Spleen (tissue), 13 donors: ENCODE measurements at places on chromosomes 16 and 17.

- no peak for DNase-seq
These were observed 160.1 kb upstream of the IRX3 start for GRCh38 chr16:54446639-54447038.

DNA sequence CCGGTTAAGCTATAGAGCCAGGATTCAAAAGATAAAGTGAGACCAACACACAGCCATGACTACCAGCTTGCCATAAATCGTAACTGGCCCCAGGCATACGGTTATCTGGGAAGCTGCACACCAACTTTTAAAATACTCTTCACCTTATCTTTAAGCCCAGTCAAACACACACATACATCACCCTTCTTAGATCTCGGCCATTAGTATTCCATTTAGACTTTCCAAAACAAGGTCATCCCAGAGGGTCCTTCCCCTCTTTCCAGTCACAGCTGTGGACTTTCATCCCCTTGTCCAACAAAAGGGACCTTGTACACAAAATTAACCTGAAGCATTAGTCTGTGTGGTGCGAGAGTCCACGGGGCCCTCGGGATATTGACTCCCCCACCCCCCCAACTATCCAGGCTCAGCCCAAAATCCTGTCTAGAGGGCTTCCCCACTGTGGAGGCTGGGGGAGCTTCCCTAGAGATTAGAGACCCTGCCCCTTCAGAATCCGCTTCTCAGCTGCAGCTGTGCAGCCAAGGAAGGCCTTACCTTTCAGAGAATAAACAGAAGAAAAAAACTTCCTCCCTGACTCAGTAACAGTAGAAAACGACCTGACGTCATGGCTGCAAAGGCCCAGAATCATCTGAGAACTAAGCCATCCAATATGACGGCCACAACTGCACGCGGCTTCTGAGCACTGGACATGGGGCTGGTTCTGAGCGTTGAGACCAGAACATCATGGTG lies 9.9 kb downstream of the ZFHX3 start:
- no peak for DNase-seq

DNA sequence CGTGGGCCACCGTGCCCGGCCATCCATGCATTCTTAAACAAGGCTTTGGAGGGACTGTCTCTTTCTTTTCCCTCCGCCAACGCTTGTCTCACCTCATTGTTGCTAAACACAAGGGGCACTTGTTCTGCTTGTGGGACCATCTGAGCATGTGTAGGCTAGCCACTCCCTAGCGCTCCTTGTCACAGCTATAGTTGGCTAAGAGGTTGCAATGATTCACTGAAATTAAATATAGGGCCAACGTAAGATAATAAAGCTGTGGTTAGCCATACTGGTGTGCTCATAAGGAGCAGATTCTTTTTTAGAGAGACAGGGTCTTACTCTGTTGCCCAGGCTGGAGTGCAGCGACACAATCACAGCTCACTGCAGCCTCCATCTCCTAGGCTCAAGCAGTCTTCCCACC lies 41.2 kb downstream of the KIAA0513 start:
- DNase-seq: no peak

GRCh38 chr16:79283578-79283977 lies 317.0 kb downstream of the MAF start:
- no peak for DNase-seq

DNA sequence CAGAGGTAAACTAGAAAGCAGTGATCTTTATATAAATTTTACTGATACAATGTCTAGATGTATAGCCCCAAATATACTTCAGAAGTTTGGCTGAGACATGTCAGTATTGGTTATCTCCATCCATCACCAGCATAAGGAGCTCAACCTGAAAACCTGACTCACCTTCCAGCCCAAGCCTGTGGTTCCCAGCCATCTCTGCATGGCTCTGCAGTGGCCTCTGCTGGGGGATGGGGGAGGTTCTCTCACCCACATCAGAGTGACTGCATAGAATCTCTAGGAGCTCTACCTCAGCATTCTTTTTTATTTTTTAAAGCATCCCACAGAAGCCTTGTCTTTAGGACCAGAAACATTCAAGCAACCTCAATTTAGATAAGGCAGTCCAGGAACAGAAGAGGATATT lies 27.3 kb downstream of the USP7 start:
- peak; percentile 83 for DNase-seq

- no peak for DNase-seq
These were observed 17.5 kb downstream of the SLFN12L start for GRCh38 chr17:35519906-35520442.

- DNase-seq: no peak
These were observed 11.5 kb upstream of the ATP6V0C start for GRCh38 chr16:2501946-2502895.

DNA sequence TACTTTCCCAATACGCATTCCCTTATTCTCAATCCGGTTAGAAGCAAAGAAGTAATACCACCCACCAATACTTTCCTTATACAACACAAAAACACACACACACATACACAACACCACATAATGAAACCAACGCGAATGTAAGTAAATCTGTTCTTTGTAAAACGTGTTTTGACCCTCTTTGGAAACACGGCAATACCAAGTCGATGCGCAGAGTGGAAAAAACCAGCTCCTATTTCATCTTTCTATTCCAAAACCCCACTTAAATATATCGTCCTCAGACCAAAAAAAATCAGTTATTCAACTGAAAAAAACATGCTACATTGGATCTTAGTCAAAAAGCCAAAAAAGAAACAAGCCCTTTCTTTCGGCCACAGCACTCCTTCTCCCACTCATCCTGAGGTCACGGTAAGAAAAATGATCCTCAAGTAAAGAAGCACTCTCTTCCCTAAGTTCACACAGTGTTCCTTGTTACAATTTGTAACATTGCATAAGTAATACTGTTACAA lies 31.0 kb upstream of the ARL4D start:
- DNase-seq: no peak

- DNase-seq: no peak
These were observed 18.0 kb upstream of the ENDOV start for GRCh38 chr17:80397034-80397387.

DNA sequence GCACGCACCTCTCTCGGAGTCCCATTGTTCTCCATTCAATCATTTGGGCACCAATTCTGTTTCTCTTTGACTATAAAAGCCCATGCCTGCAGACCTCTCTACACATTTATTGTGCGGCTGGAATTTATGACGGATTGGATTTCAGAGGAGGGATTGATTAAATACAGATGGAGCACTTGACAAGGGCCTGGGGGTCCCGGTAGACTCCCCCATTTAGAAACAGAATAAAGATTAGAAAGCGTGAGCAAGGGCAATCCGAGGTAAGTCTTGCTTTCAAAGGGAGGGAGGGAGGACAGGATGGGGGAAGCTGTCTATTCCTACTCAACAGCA lies 15.1 kb upstream of the PITPNM3 start:
- no peak for DNase-seq

DNA sequence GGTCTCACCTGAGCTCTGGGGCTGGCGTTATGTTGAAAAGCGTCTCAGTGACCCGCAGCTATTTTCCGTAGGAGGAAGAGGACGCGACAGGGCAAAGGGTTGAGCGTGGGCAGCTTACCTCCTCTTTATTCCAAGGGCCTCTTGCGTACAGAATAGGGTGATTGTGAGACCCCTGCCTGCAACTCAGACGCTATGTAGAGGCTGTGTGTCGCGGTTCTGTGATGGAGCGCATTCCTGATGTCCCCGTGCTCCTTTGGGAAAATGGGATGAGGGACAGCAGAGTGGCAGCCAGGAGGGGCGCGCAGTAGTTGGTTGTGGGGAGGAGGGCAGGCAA lies 531 bp upstream of the CDH8 start:
- no peak for DNase-seq

DNA sequence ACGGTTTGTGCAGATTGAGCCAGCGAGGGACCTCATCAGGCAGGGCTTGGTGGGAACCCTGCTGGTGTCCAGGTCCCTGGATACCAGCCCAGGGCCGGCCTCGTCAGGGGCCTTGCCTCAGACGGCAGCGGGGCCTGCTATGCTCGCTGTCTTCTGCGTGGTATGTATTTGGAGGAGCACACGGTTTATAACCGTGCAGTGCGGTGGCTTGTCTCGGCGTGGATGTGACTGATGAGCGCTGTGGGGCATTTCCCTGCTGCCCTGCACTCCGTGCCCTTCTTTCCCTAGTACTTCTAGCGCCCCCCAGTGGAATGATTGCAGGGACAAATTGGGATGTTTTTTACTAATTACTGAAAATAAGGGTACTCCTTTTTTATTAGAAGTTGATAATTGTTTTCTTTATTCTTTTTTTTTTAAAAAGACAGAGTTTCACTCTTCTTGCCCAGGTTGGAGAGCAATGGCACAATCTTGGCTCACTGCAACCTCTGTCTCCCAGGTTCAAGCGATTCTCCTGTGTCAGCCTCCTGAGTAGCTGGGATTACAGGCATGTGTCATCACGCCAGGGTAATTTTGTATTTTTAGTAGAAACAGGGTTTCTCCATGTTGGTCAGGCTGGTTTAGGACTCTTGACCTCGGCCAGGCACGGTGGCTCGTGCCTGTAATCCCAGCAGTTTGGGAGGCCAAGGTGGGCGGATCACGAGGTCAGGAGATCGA lies 15.3 kb downstream of the TBCD start:
- DNase-seq: no peak

DNA sequence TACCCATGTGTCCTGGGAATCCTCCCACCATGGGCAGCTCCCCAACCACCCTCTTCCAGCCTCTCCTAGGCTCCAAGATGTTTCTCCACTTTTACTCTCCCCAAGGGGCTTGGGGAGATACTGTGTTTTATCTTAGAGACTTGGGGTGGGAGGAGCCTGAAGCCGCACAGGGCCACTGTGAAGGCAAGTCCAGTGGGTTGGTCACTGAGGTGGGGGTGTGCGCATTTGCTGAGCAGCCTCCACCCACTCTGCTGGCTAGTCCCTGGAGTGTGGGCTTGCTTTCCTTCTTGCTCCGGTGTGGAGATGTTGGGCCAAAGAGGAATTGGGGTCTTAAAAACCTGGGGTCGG lies 4.1 kb upstream of the CLDN9 start:
- DNase-seq: no peak

GRCh38 chr16:77684181-77684526 lies 38.2 kb upstream of the NUDT7 start:
- DNase-seq: no peak

DNA sequence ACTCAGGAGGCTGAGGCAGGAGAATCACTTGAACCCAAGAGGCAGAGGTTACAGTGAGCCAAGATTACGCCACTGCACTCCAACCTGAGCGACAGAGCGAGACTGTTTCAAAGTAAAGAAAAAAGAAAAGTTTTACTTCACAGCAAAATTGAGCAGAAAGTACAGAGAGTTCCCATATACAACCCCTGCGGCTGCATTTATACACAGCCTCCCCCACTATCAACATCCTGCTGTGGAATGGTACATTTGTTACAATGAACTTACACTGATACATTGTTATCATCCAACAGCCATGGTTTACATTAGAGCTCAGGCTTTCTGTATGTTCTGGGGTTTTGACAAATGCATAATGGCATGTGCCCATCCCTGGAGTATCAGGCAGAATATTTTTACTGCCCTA lies 2.6 kb upstream of the MTHFSD start:
- DNase-seq: no peak

DNA sequence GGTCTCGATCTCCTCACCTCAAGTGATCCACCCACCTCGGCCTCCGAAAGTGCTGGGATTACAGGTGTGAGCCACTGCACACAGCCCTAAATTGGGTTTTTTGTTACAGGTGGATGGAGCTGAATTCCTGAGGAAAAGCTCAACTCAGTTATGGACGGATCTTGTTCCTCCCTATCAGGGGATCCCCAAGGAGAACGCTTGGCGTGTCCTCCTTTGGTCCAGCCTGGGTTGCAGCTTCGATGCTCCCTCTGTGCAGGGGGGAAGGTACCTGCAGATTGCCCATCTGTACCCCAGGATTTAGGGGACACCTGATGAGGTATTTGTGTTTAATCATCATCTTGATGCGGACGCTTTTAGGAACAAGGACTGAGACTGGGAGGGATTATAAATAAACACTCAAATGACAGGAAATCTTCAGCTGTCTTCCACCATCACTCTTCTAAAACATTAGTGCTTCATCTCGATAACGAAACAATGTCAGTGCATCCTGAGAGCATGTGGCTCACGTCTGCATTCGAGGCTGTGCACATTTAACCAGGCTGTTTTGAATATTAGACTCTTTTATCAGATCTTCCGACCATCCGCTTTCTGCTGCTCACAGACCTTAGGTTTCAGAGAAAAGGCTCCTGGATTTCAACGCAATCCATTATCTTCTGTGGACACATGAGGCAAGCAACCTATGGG lies 18.2 kb upstream of the MEIOB start:
- no peak for DNase-seq

DNA sequence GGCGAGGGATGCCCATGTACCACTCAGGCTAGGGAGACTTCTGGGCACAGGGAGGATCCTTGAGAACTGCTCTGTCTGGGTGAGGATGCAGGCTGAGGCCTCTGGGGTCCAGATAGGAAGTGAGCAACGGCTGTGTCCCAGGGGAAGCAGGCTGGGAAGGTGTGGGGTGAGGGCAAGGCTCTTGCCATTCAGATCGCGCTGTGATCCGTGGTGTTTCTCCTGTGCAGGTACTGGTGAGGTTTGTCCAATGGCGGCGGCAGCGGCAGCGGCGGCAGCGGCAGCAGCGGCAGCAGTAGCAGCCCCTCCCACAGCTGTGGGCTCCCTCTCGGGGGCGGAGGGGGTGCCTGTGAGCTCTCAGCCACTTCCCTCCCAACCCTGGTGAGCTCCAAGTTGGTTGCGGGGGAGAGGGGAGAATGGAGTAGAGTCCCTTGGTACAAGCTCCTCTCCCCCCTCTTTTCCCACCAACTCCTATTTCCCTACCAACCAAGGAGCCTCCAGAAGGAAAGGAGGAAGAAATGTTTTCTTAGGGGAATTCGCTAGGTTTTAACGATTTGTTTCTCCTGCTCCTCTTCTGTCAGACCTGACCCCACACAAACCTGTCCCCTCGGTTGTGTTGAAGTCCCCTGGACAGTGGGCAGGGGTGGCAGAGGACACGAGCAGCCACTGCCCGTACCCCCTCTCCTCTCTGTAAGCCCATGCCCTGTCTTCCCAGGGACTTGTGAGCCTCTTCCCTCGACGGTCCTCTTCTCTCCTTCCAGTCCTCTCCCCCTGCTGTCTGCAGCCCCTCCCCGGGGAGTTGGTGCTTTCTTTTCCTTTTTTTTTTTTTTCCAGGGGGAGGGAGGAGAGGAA lies 1.9 kb upstream of the PRRT2 start:
- DNase-seq: peak; percentile 84

DNA sequence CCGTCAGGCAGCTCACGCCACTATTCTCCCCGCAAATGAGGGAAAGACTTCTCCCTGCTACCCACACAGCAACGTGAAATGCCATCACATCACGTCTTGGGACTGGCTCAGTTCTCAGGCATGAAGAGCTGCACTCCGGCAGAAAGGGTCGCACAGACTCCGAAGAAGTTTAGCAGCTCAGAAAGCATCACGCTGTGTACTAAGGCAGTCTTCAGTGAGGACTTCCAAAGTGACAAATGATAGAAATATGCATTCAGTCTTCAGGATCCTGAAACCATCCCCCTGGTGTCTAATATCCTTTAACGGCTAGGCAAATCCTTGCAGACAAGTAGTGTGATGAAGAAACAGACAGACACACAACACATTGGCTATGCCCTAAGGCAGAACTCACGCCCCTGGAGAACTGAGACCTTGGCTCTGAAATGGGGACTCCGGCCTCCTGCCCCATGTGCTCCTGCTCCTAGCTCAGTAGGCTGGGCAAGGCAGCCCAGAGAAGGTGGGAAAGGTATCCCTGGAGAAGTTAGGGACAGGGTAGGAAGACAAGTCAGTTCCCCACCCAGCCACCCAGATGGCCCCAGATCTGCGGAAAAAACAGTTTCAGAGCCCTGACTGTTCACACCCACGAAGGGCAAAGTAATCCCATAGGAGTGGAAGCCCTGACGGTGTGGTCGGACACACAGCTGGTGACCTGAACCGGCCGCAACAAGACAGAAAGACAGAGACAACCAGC lies 1.6 kb downstream of the XYLT1 start:
- DNase-seq: peak; percentile 70

GRCh38 chr17:37305406-37305905 lies 70.3 kb upstream of the C17orf78 start:
- no peak for DNase-seq
